Endothelial cell of umbilical vein (primary cell): ENCODE measurements at places on chromosomes 12 and 14. TPM values are rescaled to one million over a fixed set of nuclear protein-coding genes. Genes with fewer than 3 reads are reported as not detected.

GRCh38 chr12:70427611-70428010, 61.5 kb downstream of the KCNMB4 start:
- no peak overlapping the region for H3K27ac ChIP-seq
- no peak for DNase-seq
- H3K27me3 ChIP-seq, result no peaks in the 10 kb centered on the region
- no peaks in the 10 kb centered on the region for H3K4me1 ChIP-seq
- H3K36me3 ChIP-seq, result no peaks in the 10 kb centered on the region

DNA sequence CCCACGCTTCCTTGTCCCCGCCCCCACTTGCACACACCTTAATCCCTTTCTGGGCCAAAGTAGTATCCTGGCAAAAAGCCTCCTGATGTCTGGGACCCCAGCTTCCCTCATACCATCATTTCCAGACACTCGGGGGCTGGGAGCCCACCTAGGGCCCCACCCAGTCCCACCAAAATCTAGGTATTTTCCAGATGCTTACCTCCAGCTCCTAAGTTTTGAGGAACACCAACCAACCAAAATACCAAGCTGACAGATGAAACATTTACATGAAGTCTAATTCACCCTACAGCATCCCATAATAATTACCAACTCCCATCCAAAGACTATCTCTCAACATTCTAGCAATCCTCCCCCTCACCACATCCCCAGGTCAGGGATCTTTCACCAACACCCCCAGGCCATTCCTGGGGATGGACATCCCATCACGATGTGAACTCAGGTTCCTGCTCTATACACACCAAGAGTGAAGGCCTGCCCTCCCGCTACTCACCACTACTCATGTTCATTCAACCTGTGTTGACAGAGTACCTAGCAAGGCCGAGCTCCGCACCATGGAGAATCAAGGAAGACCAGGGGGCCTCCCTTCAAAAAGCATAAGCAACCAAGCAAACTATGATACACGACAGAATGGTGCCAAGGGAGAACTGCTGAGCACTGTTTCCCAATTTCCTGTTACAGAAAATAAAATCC, 1.6 kb upstream of the CHD4 start:
- H3K4me1 ChIP-seq, result peaks cover 39% of the 10 kb centered on the region
- DNase-seq, result no peak
- no peaks in the 10 kb centered on the region for H3K36me3 ChIP-seq
- H3K27ac ChIP-seq, result no peak overlapping the region
- no peaks in the 10 kb centered on the region for H3K27me3 ChIP-seq

- H3K27ac ChIP-seq, result no peak overlapping the region
- H3K27me3 ChIP-seq, result peaks cover 25% of the 10 kb centered on the region
- H3K4me3 ChIP-seq, result no peak overlapping the region
- H3K4me1 ChIP-seq, result no peaks in the 10 kb centered on the region
- no peak for DNase-seq
- H3K36me3 ChIP-seq, result no peaks in the 10 kb centered on the region
Observed at GRCh38 chr14:99261912-99262787, 9.8 kb downstream of the BCL11B start.

DNA sequence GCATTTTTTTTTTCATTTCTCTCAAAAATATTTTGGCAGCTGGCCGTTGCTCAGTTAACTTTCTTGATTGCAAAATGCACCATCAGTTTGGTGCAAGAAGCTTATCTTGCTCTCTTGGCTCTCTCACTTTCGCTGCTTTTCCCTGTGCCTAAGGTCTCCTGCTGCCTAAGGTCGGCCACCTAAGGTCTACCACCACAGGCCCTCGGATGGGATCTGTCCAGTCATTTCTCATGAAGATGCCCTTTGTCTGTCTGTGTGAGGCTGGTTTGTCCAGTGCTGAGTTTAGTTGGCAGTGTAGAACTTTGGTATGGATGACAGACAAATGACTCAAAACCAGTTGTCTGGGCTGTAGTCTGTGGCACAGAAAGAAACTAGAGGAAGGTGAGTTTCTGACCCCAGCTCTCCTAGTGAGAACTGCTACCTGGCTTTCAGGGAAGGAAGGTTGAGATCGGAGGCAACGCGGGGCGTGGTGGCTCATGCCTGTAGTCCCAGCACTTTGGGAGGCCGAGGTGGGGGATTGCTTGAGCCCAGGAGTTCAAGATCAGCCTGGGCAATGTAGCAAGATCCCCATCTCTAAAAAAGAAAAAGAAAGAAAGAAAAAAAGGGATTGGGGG, 2.6 kb downstream of the MLXIP start:
- peaks cover 36% of the 10 kb centered on the region for H3K4me1 ChIP-seq
- H3K27ac ChIP-seq, result peak overlapping the region; percentile 76
- peak overlapping the region; percentile 44 for H3K4me3 ChIP-seq
- H3K27me3 ChIP-seq, result no peaks in the 10 kb centered on the region
- peak; percentile 39 for DNase-seq
- H3K36me3 ChIP-seq, result peaks cover 8% of the 10 kb centered on the region

Gene SLC39A5
- 0.10 and 0.11 TPM in 2 replicates for polyA plus RNA-seq

Gene KCNMB4
- polyA plus RNA-seq, result 2.0 and 2.4 TPM in 2 replicates

GRCh38 chr14:69152902-69153151, at the start of gene DCAF5:
DCAF5 (minus strand) TSS chr14:69153119; CDS start chr14:69152978, 141 bp downstream.
- H3K27me3 ChIP-seq, result no peaks in the 10 kb centered on the region
- peaks cover 4% of the 10 kb centered on the region for H3K36me3 ChIP-seq
- H3K4me1 ChIP-seq, result peaks cover 26% of the 10 kb centered on the region
- H3K4me3 ChIP-seq, result peak within 1 kb of the TSS; percentile 97

Gene KLRD1
- polyA plus RNA-seq, result 0.06 and 0.15 TPM in 2 replicates

Gene PLEKHD1
- 0.01 TPM in 1 of 2 replicates, not detected in the other for polyA plus RNA-seq

GRCh38 chr12:123813349-123813748, 51.2 kb downstream of the DNAH10 start:
- H3K4me1 ChIP-seq, result no peaks in the 10 kb centered on the region
- H3K4me3 ChIP-seq, result no peak overlapping the region
- H3K27me3 ChIP-seq, result peaks cover 2% of the 10 kb centered on the region
- H3K27ac ChIP-seq, result no peak overlapping the region

GRCh38 chr12:26861690-26862089, 28.7 kb upstream of the ITPR2 start:
- DNase-seq, result no peak
- no peaks in the 10 kb centered on the region for H3K36me3 ChIP-seq
- no peak overlapping the region for H3K4me3 ChIP-seq
- H3K27ac ChIP-seq, result no peak overlapping the region

Gene TARBP2
- 82.8 and 92.1 TPM in 2 replicates for polyA plus RNA-seq

DNA sequence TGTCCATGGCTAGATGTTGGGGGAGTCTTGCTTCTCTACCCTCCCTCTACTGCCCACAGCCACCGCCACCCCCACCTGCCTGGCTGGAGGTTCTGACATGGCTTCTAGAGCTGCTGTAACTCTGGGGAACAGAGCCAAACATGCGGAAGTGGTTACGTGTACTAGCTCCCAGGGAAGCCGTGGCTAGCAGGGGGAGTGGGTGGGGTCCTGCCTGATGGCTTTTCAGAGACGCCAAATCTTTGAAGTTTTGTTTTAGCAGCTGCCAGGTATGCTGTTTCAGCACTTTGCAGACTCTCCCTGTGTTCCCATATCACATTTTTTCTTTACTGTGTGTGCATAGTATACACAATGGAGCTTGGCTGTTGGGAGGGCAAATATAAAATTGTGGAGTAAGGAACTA, 150.3 kb downstream of the TGFB3 start:
- no peaks in the 10 kb centered on the region for H3K27me3 ChIP-seq
- H3K27ac ChIP-seq, result no peak overlapping the region
- peaks cover 3% of the 10 kb centered on the region for H3K36me3 ChIP-seq
- no peaks in the 10 kb centered on the region for H3K4me1 ChIP-seq
- no peak for DNase-seq

Gene ZC2HC1C
- 0.72 and 0.84 TPM in 2 replicates for polyA plus RNA-seq

GRCh38 chr12:3310271-3311026, 180.6 kb upstream of the PRMT8 start:
- no peak for DNase-seq
- H3K27me3 ChIP-seq, result no peaks in the 10 kb centered on the region
- no peaks in the 10 kb centered on the region for H3K36me3 ChIP-seq
- H3K27ac ChIP-seq, result no peak overlapping the region
- no peak overlapping the region for H3K4me3 ChIP-seq

- no peak for DNase-seq
- H3K36me3 ChIP-seq, result no peaks in the 10 kb centered on the region
- H3K4me3 ChIP-seq, result no peak overlapping the region
- no peaks in the 10 kb centered on the region for H3K27me3 ChIP-seq
- no peaks in the 10 kb centered on the region for H3K4me1 ChIP-seq
Observed at GRCh38 chr14:80930836-80931389, 10.6 kb downstream of the CEP128 start.

GRCh38 chr12:29427964-29428363, 47.0 kb upstream of the ERGIC2 start:
- H3K4me3 ChIP-seq, result no peak overlapping the region
- no peaks in the 10 kb centered on the region for H3K36me3 ChIP-seq
- no peak overlapping the region for H3K27ac ChIP-seq
- H3K27me3 ChIP-seq, result no peaks in the 10 kb centered on the region
- no peak for DNase-seq
- H3K4me1 ChIP-seq, result peaks cover 15% of the 10 kb centered on the region

Gene SEL1L
- 14.2 and 15.0 TPM in 2 replicates for polyA plus RNA-seq

DNA sequence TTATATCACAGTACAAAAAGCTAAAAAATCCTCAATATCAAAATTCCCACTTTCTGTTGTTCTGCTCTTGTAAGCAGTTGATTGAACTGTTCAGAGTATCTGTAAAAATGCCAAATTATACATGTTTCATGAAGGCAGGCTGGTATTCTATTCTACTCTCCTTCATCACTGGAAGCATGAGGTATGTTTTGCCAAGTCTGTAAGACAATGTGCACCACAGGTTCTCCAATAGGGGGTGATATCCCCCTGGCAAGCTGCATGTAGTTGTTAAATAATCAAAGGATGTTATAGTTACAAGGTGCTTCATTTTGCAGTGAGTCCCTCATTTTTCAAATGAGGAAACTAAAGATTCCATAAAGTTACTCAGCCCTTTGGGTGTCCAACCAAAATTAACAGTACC, 15.1 kb upstream of the NEK9 start:
- peak; percentile 67 for DNase-seq
- H3K36me3 ChIP-seq, result no peaks in the 10 kb centered on the region
- no peaks in the 10 kb centered on the region for H3K27me3 ChIP-seq

DNA sequence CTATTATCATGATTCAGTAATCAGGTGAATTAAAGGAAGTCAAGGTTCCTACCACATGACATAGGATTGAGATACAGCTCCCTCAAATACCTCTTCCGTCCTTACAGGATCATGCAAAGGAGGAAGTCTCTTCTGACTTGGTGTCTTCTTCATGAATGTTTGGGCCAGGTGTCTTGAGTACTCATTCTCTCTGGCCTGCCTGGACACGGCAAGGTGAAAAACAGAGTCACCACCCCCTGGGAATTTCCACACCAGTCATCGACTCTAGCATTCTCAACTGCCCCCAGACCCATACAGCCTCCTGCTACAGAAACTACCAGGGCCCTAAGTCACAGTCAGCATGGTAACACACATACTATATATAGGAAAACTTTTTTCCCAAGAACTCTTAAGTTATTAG, 44.9 kb upstream of the LTBP2 start:
- no peak for DNase-seq
- H3K27ac ChIP-seq, result no peak overlapping the region
- H3K4me1 ChIP-seq, result peaks cover 32% of the 10 kb centered on the region
- H3K27me3 ChIP-seq, result no peaks in the 10 kb centered on the region

GRCh38 chr12:114827461-114827860, 143.5 kb upstream of the TBX3 start:
- H3K4me3 ChIP-seq, result no peak overlapping the region
- H3K36me3 ChIP-seq, result no peaks in the 10 kb centered on the region
- no peak overlapping the region for H3K27ac ChIP-seq
- no peaks in the 10 kb centered on the region for H3K4me1 ChIP-seq
- DNase-seq, result no peak

GRCh38 chr12:11998944-11999315, 71.8 kb upstream of the BCL2L14 start:
- H3K27ac ChIP-seq, result no peak overlapping the region
- H3K36me3 ChIP-seq, result no peaks in the 10 kb centered on the region
- H3K27me3 ChIP-seq, result no peaks in the 10 kb centered on the region
- no peak for DNase-seq
- H3K4me3 ChIP-seq, result no peak overlapping the region
- no peaks in the 10 kb centered on the region for H3K4me1 ChIP-seq

Gene DLGAP5
- 5.4 and 8.3 TPM in 2 replicates for polyA plus RNA-seq

GRCh38 chr12:18141048-18141982, 51.3 kb upstream of the RERGL start:
- no peak for DNase-seq
- no peak overlapping the region for H3K4me3 ChIP-seq
- no peaks in the 10 kb centered on the region for H3K4me1 ChIP-seq

- no peak for DNase-seq
- H3K27me3 ChIP-seq, result no peaks in the 10 kb centered on the region
- peaks cover 3% of the 10 kb centered on the region for H3K4me1 ChIP-seq
- no peak overlapping the region for H3K27ac ChIP-seq
- no peaks in the 10 kb centered on the region for H3K36me3 ChIP-seq
Observed at GRCh38 chr12:96064271-96064670, 28.9 kb upstream of the LTA4H start.

- no peak overlapping the region for H3K27ac ChIP-seq
- H3K4me3 ChIP-seq, result no peak overlapping the region
- DNase-seq, result no peak
- peaks cover 36% of the 10 kb centered on the region for H3K27me3 ChIP-seq
Observed at GRCh38 chr12:67698672-67699581, 50.4 kb downstream of the DYRK2 start.

Gene SOS2
- 6.2 and 6.7 TPM in 2 replicates for polyA plus RNA-seq

Gene DNAI7
- polyA plus RNA-seq, result not detected in 2 replicates

- no peak overlapping the region for H3K4me3 ChIP-seq
- no peaks in the 10 kb centered on the region for H3K27me3 ChIP-seq
- H3K4me1 ChIP-seq, result no peaks in the 10 kb centered on the region
- H3K27ac ChIP-seq, result no peak overlapping the region
Observed at GRCh38 chr12:72081777-72082176, 143.1 kb downstream of the TPH2 start.

Gene PAPLN
- polyA plus RNA-seq, result 5.5 and 6.0 TPM in 2 replicates

DNA sequence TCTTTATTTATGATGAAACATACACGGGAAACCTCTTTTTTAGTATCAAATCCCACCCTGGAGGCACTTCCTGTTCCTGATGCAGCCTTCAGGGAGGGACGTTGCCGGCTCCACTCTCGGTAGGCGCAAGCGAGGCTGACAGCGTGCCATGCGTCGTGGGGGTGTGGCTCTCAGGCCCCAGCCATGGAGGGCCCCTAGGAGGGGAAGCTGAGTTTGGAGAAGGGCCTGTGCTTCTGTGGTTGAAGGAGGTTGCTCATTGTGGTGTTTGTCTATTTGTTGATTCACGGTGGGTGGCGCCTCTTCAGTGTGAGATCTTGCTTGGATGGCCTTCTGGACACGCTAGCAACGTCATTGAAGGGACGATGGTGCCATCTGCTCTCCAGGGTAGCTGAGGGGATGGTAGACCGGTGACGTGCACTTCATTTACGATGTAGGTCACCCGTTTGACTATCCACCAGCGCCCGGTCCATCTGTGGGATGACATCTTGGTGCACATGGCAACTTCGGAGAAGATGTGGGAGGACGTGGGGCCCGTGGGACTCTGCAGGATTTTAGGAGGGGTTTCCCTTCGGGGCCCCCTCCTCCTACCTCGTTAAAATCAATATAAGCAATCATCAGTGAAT, 126.3 kb upstream of the RTL1 start:
- H3K36me3 ChIP-seq, result peaks cover 11% of the 10 kb centered on the region
- H3K4me3 ChIP-seq, result no peak overlapping the region
- no peak overlapping the region for H3K27ac ChIP-seq
- no peaks in the 10 kb centered on the region for H3K4me1 ChIP-seq
- DNase-seq, result no peak
- no peaks in the 10 kb centered on the region for H3K27me3 ChIP-seq
